Left colon (tissue), 2 donors: ENCODE measurements at places on chromosomes 12 and 14.

GRCh38 chr14:58584383-58584782 is 53.4 kb upstream of the DACT1 start:
- DNase-seq: no peak

DNA sequence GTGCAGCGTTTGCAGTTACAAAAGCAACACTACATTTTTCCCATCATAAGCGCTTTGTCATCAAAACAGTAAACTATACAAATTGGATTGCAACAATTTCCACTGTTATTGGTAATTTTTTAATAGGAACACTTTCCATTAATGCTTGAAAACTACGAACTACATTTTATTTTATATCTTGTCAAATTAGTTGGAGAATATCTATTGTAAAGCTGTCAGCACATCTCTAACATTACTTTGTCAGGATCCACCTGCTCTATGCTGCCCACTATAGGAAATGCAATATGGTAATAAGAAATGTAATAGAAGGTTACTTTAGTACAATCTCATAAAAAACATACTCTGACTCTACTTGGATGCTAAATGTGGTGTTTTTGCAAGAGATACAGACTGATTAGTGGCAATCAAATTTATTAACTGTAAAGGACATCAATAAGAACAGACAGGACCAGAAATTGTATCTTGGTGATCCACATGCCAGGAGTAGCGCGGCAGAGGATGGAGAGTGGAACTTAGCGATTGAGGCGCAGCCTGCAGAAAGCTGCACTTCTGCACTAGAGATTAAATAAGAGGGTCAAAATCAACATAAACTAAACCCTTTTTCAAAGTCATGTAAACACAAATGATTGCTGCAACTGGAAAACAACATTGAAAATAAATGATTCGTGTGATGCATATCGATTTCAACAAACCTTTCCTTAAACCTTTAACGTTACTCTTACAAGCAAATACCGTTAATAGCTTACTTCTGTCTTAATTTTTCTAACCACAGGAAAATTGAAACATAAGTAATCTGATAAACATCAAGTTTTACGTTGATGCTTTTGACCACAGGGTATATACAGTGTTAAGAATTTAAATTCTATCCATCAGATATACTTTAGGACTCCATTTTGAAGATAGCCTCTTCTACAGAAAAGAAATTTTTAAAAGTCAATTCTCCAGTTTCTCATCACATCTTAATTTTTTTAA is 3.6 kb upstream of the ARID2 start:
- no peak for DNase-seq

- no peak for DNase-seq
Observed at GRCh38 chr12:70966996-70967790, 46.7 kb upstream of the PTPRR start.

GRCh38 chr14:65095633-65096205 is 6.6 kb downstream of the MAX start:
- DNase-seq: peak; percentile 69

DNA sequence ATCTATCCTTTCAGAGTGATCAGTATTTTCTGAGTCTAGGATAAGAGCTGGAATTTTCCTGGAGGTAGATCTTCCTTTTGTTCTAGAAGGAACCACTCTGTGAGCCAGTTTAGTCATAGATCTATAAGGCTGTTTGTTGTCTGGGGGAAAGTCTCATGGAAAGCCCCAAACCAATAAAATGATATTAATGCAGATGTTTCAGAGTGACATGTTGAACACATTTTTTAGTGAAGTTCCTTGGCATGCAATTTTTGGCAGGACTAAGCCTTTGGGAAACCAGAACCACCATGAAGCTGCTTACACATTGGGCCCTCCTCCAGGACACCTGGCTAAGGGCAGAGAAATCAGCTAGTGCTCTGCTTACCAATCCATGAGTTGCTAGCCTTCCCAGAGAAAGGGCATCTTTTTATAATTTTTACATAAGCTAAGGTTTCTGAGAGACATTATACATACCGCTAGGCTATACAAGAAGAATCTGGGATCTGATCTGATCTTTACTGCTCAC is 101.5 kb upstream of the PCED1B start:
- DNase-seq: no peak

GRCh38 chr12:121713793-121714192 is 1.2 kb downstream of the TMEM120B start:
- no peak for DNase-seq

DNA sequence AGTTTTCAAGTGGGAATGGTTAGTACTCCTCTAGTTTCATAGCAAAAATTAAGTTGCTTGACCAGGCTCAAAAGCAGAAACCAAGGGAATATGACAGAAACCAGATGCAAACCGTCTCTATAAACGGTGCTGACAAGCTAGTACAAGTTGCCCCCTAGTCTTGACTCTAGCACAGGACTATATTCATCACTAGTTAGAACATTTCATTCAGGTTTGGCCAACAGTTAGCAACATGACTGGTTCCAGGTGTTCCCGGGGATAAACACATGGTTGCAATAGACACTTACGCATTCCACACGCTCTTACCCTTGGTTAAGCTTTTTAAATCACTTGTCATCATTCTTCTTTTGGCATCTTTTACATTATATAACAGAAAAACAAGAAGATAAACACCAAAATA is 103.6 kb downstream of the SCFD1 start:
- DNase-seq: no peak

GRCh38 chr12:40254455-40255085 is 29.8 kb downstream of the LRRK2 start:
- no peak for DNase-seq

GRCh38 chr14:73333031-73333430 is 95.7 kb downstream of the PAPLN start:
- no peak for DNase-seq

GRCh38 chr14:80313806-80314205 is 102.5 kb upstream of the DIO2 start:
- DNase-seq: no peak
